ENCODE measurements at places on chromosomes 2 and 18.

GRCh38 chr2:195318440-195319111 lies 338.4 kb upstream of the SLC39A10 start:
- DNase-seq = no peak

GRCh38 chr2:37912056-37912455 lies 13.0 kb upstream of the RMDN2 start:
- DNase-seq = no peak

DNA sequence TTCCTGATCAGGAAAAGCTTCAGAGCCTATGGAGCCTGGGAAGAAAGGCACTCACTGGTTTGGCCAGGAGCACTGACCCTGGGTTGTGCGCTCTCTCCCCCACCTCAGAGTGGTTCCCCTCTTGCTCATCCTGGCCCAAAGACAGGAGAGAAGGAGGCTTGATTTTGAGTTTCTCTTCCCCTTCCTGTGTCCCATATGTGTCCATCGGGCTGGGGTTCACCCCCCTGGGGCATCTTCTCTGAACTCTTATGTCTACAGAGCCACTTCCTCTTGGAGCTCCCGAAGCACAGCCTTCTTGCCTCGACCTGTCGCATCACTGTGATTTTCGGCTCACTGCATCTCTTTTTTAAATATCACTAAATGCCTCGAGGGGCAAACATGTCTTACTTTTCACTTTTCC lies 692.3 kb downstream of the RNF144A start:
- DNase-seq = no peak

- DNase-seq = no peak
Observed at GRCh38 chr18:49911427-49911826, 98.1 kb upstream of the ACAA2 start.

- DNase-seq = no peak
Observed at GRCh38 chr2:129369437-129369836, 610.0 kb upstream of the RAB6C start.

DNA sequence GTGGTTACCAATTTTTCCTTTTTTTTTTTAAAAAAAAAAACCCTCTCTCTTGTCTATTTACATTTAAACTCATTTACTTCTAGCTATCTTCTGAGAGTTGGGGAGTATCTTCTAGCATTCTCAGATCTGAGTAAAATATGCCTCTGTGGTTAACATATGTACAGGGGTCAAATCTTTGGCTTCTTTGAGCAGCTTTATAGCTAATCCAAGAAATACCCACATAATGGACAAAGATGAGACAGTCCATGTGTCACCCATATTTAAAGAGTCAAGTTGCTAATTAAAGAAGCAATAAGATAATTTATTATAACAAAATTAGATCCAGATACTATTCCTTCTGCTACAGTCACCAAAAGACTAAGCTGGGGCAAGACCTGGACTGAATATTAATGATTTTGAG lies 139.0 kb upstream of the HNRNPA3 start:
- no peak for DNase-seq

GRCh38 chr2:95113464-95113863 lies 8.1 kb downstream of the MRPS5 start:
- DNase-seq = no peak

- no peak for DNase-seq
Observed at GRCh38 chr18:43533371-43533770, 256.1 kb upstream of the SYT4 start.

GRCh38 chr2:217934321-217935131 lies 68.3 kb downstream of the TNS1 start:
- peak; percentile 88 for DNase-seq

- DNase-seq = no peak
Observed at GRCh38 chr2:158486970-158487325, 30.2 kb downstream of the PKP4 start.

DNA sequence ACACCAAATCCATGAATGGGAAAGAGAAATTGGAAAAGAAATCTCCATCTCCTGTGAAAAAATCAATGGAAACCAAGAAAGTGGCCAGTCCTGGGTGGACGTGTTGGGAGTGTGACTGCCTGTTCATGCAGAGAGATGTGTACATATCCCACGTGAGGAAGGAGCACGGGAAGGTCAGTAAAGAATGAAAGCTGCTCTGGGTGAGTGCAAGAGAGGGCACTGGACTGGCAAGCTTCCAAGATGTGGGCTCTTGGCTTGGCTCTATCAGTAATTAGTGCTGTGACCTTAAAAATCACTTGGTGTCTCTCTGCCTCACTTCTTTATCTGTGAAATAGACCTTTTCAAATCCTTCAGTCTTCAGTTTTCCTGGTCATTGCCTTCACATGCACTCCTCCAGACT lies 89.0 kb downstream of the ZNF532 start:
- no peak for DNase-seq

- DNase-seq = no peak
Observed at GRCh38 chr2:6880200-6880733, 2.7 kb downstream of the RSAD2 start.

DNA sequence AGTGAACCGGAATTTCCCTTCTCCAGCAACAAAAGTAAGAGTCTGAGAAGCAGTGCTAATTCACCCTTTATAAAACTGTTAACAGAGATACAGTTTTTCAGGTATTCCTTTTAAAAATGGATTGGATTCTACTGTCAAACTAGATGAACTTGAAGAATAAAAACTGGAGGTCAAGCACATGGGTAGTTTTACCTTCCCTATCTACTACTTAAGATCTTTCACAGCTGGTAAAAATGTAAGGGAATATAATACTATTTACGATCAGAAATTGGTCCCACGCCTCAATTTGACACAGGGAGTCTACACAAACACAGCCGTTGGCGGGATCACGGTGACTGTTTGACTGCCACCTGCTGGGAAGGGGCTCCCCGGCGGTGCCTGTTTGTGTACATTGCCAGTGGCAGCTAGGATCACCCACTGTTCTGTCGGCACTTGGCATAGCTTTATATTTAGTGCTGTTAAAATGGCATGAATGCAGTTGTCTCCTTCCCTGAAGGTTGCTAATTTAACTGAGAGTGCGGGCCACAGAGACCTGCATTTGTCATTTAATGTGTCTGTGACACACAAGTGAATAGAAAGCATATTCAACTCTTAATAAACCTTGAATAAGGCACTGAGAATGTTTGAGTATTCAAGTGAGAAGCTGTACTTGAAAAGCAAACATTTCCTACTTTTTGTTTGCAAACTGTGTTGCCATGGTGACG lies 59.5 kb downstream of the ABCG8 start:
- no peak for DNase-seq

GRCh38 chr2:2848198-2848597 lies 517.1 kb upstream of the MYT1L start:
- DNase-seq = no peak

DNA sequence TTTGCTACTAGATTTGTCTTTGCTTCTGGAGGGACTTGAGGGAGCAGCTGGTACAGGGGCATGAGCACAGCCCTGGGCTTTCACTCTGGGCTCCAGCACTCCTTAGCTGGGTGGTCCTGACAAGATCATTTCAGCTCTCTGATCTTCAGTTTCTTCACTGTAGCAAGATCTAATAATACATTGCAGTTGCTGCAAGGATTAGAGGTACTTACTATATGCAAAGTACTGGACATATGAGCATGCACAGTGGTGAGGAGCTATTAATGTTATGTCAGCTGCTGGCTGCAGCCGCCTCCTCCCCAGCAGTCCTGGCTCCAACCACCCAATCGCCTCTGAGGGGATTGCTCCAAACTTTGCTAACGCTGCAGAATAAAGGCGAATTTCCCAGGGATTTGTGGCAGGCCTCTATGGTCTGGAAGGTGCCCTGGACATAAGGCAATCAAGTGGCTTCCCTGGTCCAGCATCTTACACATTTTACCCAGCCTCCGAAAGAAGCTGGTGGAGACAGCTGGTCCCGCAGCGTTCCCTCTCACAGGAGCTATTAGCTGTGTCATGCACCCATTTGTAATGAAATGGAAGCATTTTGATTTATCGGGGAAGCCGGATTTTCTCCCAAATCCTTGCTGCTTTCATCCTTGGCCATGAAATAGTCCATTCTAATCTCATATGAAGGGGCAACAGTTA lies 96.7 kb downstream of the RHOB start:
- no peak for DNase-seq

- DNase-seq = no peak
Observed at GRCh38 chr2:10469955-10470608, 22.0 kb upstream of the ODC1 start.

GRCh38 chr2:66145490-66145889 lies 289.4 kb upstream of the MEIS1 start:
- no peak for DNase-seq

GRCh38 chr18:7532942-7533341 lies 34.2 kb upstream of the PTPRM start:
- no peak for DNase-seq

DNA sequence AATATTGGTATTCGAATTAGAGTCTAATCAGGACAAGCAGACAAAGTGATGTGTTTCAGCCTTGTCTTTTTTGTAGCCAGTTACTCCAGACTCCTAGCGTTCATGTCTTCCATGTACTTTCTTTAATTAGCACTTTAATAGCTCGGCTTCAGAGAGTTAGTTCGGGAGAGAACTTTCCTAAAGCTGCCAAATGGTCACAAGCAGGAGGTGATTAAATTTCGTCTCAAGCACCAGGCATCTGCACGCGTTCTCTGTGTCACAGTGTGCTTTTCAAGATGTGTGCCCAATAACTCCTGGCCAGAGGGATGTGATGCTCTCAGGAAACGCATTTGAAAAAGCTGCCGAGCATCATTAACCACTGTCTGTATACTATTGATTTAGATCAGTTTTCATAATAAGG lies 790.8 kb downstream of the SOCS6 start:
- no peak for DNase-seq

GRCh38 chr18:25039781-25040180 lies 312.2 kb downstream of the ZNF521 start:
- DNase-seq = no peak

DNA sequence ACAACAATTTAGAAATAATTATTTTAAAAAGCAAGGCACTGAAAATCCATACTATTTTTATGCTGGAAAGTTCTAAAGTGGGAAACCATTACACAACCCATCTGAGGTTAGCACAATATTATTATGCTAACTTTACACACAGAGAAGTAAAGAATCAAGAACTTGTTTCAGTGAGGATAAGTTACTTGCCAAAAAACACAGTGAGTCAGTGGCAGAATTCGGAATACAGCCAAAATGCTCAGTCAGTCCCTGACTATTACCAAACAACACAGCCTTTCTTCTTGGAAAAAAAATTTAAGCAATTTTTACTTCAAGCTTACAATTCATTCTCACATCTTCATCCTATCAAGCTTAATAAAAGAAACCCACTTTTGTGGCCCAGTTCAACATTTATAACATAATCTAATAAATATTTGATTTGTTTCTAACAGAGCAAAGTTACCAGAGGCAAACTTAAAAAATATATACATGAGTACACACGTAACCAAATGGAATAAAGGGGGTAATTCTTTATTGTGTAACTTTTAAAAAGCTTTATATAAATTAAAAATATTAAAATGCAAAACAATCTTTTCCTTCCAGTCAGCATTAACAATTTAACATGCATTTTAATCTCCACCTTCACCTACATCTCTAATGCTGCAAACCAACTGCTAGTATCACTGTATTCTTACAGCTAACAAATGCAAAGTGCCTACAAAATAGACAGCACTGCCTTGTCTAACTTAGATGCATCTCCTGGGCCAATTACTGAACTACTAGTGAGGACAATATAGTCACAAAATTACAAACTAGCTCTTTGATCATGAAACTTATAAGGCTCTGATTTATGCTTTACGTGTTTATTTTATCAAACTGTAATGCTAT lies 55.2 kb downstream of the CCDC88A start:
- DNase-seq = peak; percentile 26

DNA sequence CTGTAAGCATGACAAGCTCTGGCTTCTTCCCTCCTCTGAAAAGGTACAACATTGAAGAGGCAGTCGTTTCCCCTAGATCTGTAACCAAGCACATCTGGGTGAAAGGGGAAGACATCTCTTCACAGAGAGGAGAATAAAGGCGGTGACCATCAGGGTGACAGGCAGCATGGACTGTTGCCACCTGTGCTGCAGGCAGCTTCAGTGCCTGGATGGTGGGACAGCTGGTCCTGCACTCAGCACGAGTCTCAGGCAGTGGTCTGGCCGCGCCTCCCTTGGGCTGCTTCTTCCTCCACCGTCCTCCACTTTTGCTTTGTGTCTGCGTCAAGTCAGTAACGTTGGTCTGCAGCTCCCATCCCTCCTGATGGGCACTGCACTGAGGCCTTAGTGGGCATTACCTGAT lies 264.4 kb downstream of the NEDD4L start:
- DNase-seq = no peak

- DNase-seq = no peak
Observed at GRCh38 chr18:12851716-12852115, 32.3 kb downstream of the PTPN2 start.
